ENCODE measurements at places on chromosomes 11 and 22. TPM values are rescaled to one million over a fixed set of nuclear protein-coding genes. Genes with fewer than 3 reads are reported as not detected.

LUZP2 gene
- total RNA-seq = not detected

PYGM gene
- 5.4 TPM for total RNA-seq

NKAPD1 gene
- total RNA-seq = 11.1 TPM

DBX1 gene
- total RNA-seq = not detected

PANX3 gene
- total RNA-seq = not detected

ELP4 gene
- total RNA-seq = 22.9 TPM

MUC6 gene
- not detected for total RNA-seq

CARNS1 gene
- total RNA-seq = 0.51 TPM

CBLIF gene
- not detected for total RNA-seq

GGTLC2 gene
- not detected for total RNA-seq

APOA4 gene
- not detected for total RNA-seq

HTR3A gene
- not detected for total RNA-seq

MLC1 gene
- 2.5 TPM for total RNA-seq

P2RX6 gene
- 4.1 TPM for total RNA-seq

RTCB gene
- total RNA-seq = 54.8 TPM

JAM3 gene
- total RNA-seq = 47.7 TPM

FAM118B gene
- 16.6 TPM for total RNA-seq

RAB39A gene
- not detected for total RNA-seq

EP300 gene
- total RNA-seq = 23.3 TPM

OR51B5 gene
- not detected for total RNA-seq

EPS8L2 gene
- total RNA-seq = 19.9 TPM

GDPD5 gene
- total RNA-seq = 9.1 TPM

ACRV1 gene
- total RNA-seq = not detected

OR6T1 gene
- total RNA-seq = not detected

MYEOV gene
- not detected for total RNA-seq

PHF5A gene
- 30.9 TPM for total RNA-seq

LGR4 gene
- 7.0 TPM for total RNA-seq

TXNRD2 gene
- 6.7 TPM for total RNA-seq

UBTFL1 gene
- not detected for total RNA-seq

ART5 gene
- total RNA-seq = 0.26 TPM

LIF gene
- 1.6 TPM for total RNA-seq

APOL5 gene
- total RNA-seq = not detected

SHANK2 gene
- not detected for total RNA-seq

OR8D4 gene
- total RNA-seq = not detected

OR4C16 gene
- total RNA-seq = not detected

ZDHHC8 gene
- total RNA-seq = 28.9 TPM

SAA4 gene
- not detected for total RNA-seq

IFITM10 gene
- total RNA-seq = 0.51 TPM

OR5AR1 gene
- total RNA-seq = not detected

WBP2NL gene
- total RNA-seq = not detected

ANO5 gene
- total RNA-seq = under 0.01 TPM

PRRG4 gene
- not detected for total RNA-seq

MS4A12 gene
- not detected for total RNA-seq

EHF gene
- 0.09 TPM for total RNA-seq

ZNF214 gene
- 2.0 TPM for total RNA-seq

UPK3A gene
- total RNA-seq = not detected

SMIM35 gene
- not detected for total RNA-seq

TSG101 gene
- total RNA-seq = 62.2 TPM

ATP6V1E1 gene
- 93.1 TPM for total RNA-seq

Data from pericardium fibroblast (primary cell).